Daoy (cell line): ENCODE measurements at places on chromosomes 12 and 14.

- DNase-seq, result peak; percentile 80
Observed at GRCh38 chr12:27821259-27821973, 41.4 kb upstream of the MANSC4 start.

GRCh38 chr12:96427269-96427729 is 27.1 kb upstream of the CDK17 start:
- DNase-seq, result peak; percentile 99

- DNase-seq, result no peak
Observed at GRCh38 chr14:82562881-82563280, 1029.2 kb upstream of the SEL1L start.

GRCh38 chr12:113332688-113333417 is 2.1 kb downstream of the SLC8B1 start:
- no peak for DNase-seq

- DNase-seq, result no peak
Observed at GRCh38 chr12:32864731-32865130, 31.8 kb downstream of the PKP2 start.

DNA sequence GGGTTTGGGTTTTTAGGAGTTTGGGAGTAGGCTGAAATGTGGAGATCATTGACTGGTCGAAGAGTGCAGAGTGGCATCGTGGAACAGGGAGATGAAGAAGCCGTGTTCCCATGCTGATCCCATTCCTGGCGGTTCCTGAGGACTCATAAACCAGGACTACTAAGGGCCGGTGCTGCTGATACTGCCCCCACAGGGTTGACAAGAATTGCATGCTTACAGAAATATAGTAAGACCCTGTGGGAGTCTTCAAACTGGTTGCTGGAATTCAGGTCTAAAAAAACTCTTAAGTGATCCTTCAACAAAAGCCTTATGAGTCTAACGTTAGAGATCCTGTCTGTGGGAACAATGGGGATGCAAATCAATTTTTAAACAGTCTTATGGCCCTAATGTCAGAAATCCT is 64.0 kb upstream of the ARHGAP5 start:
- DNase-seq, result no peak

GRCh38 chr14:104754213-104754851 is 1.4 kb downstream of the SIVA1 start:
- no peak for DNase-seq

DNA sequence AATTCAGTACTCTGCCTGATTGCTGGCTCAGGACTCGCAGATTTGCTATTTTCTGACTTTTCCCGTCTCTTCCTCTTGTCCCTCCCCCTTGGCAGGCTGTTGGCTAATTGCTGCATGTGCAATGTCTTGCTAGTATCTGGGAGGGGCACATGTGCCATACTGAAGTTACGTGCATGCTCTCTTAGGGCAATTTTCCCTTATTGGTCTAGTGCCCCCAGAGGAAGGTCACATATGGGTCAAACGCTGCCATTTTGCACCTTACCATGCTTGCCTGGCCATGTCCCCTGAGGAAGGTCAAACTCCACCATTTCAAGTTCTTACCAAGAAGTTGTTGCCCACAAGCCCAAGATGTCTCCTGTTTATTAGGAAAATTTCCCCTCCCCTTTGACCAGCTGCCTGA is 13.9 kb upstream of the ERC1 start:
- no peak for DNase-seq

- no peak for DNase-seq
Observed at GRCh38 chr12:57604992-57605810, 577 bp downstream of the DTX3 start.

- no peak for DNase-seq
Observed at GRCh38 chr12:82593901-82594396, 92.8 kb upstream of the TMTC2 start.
